ENCODE measurements at places on chromosomes 13 and 19. TPM values are rescaled to one million over a fixed set of nuclear protein-coding genes. Genes with fewer than 3 reads are reported as not detected.

GRCh38 chr13:87089391-87089790 is 581.8 kb upstream of the SLITRK5 start:
- no peak for DNase-seq

DNA sequence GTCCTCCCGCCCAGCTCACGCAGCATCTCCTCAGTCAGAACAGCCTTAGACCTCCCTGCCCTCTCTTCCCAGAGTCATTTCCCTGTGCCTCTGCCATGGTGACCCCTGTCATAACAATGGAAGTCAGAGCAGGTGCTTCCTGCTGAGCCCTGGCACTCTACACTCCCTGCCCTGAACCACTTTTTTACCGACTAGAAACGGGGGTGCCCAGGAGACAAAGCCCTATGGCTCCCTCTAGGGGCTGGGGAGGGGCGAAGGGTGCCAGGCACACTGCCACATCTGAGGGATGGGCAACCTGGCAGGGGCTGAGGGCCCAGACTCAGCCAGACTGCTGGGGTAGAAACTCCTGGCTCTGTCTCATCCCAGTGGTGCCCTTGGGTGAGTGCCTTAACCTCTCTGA is 16.4 kb downstream of the ZNF574 start:
- DNase-seq, result no peak

GRCh38 chr19:58551577-58552471 is 3.1 kb downstream of the CHMP2A start:
- no peak for DNase-seq

DCT gene
- total RNA-seq, result 0.55 TPM

ZNF93 gene
- total RNA-seq, result 3.9 TPM

All from mucosa of gallbladder (tissue), 1 donor.